ENCODE measurements at places on chromosomes 12 and 14.

DNA sequence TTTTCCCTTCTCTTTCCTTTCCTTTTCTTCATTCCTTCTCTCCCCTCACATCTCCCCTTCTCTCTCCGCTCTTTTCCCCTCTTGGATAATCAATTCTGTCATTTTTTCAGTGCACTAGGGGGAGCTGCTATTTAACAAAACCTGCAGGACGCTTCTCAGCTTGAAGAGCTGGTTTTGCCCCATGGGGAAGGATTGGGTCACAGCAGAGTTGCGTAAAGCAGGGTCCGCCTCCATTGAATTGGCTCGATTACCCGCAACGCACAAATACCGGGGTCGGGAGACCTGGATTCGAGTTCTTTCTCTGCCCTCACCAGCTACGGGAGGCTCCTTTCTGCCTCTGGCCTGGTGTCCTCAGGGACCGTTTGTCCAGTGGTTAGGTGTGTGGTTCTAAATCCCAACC lies 42.1 kb upstream of the CHGA start:
- DNase-seq: peak; percentile 42

DNA sequence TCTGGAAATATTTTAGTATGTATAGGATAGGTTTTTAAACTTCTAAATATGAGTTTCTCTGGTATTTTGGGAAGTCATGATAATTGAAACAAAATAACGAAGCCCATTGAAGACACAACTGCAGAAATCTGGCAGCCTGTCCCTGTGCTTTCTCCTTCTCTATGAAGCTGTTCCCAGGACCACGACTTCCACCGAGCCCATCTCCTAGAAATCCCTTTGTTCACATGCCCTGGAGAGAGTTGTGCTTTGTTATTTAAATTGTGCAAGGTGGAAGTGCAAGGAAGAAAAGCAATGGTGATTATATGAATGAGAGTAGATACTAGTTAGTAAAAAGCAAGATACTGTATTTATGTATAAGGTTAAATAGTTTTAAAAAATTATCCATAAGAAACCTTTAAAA lies 32.2 kb downstream of the STK38L start:
- DNase-seq: no peak

DNA sequence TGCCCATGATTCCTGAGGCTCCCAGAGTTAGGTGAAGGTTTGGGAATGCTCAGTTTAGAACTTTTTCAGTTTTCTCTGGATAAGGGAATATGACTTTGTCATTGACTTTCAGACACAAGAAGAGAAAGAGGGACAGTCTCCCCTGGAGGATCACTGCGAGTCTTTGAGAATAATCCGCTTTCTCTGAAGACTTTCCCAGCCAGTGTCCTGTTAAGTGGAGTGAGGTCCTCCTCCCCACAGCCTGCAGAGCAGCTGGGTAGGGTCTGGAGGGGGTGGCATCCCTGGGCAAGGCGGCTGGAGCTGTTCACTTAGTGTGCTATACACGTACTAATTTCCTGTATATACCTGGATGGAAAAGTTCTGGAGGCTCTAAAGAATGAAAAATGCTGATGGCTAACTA lies 8.5 kb upstream of the RAB35 start:
- no peak for DNase-seq

- peak; percentile 74 for DNase-seq
Observed at GRCh38 chr12:49703647-49704137, 3.5 kb downstream of the FMNL3 start.

DNA sequence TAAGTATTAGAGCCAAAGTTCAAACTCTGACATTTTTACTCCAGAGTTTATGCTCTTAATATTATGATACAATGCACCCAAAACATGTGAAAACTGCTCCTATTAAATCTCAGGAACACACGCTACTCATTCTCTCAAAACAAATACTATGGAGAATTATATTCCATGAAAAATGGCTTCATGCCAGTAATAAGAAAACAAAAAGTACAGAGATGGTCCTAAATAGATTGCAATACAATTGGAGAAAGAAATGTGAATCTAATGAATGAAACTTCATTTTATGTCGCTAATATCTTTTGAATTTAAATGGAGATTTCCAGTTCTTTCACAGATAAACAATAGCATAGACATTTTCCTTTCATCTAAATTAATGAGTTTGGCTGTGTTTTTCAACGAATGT lies 384.3 kb downstream of the ADAMTS20 start:
- no peak for DNase-seq

DNA sequence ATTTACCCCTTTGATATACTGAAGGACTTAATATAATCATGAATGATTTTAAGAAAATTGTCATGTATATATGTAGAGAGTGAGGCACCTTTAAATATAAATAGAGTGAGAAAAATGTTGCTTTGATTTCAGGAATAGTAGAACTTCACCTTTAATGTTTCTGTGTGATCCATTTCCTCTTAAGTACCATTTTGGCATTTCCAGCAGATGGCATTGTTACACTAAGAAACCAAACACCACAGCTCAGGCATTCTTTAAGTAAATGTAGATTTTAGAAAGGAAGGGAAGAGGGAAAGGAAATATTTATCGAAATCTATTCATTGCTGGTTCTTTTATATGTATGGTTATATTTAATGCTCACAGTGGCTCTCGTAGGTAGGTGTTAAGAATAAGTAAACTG lies 556.7 kb upstream of the FBXO33 start:
- no peak for DNase-seq

- DNase-seq: no peak
Observed at GRCh38 chr12:29726321-29726692, 57.4 kb downstream of the TMTC1 start.

- peak; percentile 79 for DNase-seq
Observed at GRCh38 chr12:6335451-6336078, 6.3 kb downstream of the TNFRSF1A start.

DNA sequence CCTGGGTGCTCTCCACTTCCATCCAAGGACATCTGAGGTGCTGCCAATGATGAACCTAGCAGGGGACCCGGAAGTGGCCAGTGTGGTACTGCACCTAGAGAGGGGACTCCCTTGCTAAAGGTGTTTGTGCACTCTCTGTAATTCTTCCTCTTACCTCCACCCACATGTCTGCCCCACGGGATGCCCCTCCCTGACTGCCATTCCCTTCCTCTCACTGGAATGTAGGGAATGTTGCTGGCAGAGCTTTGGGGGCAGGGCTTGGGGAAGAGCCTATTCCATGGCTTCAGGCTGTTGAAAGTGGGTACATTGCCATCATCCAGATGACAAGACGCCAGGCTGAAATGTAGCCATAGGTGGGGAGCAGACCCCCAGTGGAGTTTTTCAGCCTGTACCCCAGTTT lies 153.2 kb downstream of the SMOC1 start:
- DNase-seq: no peak

GRCh38 chr12:14886271-14886670 lies 617 bp upstream of the MGP start:
- DNase-seq: no peak

DNA sequence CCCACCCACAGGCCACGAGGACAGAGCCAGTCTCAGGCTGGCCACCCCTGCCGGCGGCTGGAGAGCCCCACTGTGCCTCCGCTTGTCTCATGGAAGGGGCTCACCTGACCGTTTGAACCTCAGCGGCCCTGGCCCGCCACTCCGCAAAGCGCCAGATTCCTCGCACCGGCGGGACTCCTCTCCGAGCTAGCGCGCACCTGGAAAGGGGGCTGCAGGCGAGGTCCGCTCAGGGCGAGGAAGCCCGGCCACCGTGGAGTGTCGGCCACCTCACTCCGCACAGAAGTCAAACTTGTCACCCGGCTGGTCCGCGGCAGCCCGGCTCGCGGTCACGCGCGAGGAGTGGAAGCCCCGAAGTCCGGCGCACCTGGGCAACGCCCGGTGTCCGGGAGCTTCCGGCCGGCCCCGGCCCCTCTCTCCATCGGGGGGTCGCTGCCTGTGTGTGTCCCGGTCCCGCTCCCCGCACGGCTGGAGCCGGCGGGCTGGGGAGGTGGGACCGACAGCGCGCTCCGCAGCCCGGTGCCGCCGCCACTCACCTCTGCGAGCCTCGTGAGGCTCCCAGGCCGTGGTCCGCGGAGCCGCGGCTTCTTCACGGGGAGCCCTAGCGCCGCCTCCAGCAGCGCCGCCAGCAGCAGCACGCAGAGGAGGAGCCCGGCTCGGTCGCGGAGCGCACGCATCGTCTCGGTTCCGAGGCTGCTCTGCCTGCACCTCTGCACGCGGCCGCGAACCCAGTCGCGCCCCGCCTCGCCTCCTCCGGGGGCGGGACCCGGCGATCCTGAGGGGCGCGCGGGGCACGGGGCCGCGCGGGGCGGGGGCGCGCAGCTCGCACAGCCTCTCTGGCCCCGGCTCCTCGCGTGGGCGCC lies at the start of gene ISM2:
Gene ISM2, minus strand, starts transcription at position 697 of the 860 bp plus-strand sequence. Its CDS starts 23 bp downstream, at position 674.
- DNase-seq: peak; percentile 33

DNA sequence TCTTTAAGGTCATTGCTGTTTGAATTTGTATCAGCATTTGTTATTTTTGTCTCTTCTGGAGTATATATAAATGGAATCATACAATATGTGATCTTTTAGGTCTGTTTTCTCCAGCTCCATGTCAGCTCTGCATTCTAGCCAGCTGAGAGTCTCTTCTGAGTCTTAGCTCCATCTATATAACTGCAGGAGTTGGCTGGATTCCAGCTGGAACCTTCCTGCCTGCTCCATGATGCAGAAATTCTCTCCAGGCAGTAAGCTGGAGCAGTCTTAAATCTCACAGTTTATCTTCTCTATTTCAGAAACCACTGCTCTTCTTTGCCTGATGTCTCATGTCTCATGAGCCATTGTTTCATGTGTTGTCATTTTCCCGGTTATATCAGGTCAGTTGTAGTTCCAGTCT lies 827.6 kb downstream of the NRXN3 start:
- DNase-seq: no peak

- DNase-seq: peak; percentile 90
Observed at GRCh38 chr12:124740691-124741137, 123.0 kb downstream of the SCARB1 start.

GRCh38 chr12:49131894-49132461 lies 783 bp upstream of the TUBA1B start:
- DNase-seq: peak; percentile 15

DNA sequence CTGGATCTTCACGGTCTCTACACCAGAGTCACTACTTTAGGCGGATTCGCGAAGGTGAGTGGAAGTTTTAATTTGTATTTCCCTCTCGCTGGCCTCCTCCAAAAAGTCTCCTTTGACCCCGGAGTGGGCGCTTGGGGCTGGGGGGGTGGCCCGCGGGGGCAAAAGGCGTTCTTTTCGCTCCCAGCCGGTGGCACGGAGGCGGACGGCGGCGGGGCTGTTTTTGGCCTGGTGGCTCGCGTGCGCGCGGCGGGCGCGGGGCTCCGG lies 510 bp downstream of the ARID2 start:
- DNase-seq: peak; percentile 37

DNA sequence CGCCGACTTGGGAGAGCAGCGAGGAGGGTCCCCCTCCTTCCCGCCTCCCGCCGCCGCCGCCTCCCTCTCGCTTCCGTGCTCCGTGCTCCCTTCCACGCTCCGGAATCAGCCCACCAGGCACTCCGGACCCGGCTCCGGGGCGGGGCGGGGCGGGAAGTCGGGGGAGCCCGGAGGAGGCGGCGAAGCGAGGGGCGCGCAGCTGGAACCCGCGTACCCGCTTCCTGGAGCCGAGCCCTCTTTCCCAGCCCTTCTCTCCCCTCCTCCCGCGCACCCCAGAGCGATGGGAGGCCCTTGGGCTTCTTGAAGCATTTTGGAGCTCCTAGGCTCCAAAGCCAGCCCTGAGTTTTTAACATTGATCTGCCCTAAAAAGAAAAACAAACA lies at the start of gene SYNDIG1L:
Gene SYNDIG1L, minus strand, starts transcription at position 9 of the 381 bp plus-strand sequence. CDS start 16,466 bp downstream, outside the sequence.
- DNase-seq: no peak

GRCh38 chr12:118925407-118925806 lies 55.9 kb upstream of the SRRM4 start:
- DNase-seq: peak; percentile 4

- DNase-seq: no peak
Observed at GRCh38 chr14:47722929-47723693, 47.7 kb upstream of the MDGA2 start.

DNA sequence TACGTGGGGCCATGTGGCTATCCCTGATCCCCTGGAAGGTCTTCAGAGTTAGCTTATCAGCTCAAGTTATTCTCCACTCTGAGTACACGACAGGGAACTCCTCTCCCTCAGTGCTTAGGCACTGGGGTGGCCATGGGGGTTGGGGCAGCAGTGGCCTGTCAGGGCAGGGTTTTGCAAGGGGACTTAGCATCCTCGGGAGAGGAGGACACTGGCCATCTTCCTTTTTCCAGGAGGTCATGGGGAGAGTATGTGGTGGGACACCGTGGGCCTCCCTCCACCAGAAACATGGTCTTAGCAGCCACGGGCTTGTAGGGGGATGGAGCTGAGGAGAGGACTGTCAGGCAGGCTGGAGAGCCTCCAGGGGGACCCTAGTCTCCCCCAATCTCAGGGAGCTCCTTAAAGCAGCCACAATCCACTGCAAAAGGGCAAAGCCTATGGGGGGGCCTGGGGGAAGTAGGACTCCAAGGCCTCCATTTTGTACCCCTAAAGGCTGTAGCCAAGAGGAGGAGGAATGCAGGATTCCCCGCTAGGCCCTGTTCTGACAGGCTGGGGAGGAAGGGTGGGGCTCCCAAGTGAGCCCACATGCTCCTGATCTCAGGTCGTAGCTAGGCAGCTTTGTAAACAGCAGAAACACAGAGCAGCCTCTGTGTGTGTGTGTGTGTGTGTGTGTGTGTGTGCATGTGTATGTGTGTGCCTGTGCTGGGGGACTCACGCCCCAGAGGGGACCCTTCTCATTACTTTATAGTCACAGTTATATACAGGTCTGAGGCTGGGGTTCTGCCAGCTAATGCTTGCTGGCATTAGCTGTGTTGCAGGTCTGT lies 36.6 kb downstream of the KRT80 start:
- DNase-seq: no peak

- DNase-seq: no peak
Observed at GRCh38 chr14:35044939-35045797, 904 bp upstream of the FAM177A1 start.

DNA sequence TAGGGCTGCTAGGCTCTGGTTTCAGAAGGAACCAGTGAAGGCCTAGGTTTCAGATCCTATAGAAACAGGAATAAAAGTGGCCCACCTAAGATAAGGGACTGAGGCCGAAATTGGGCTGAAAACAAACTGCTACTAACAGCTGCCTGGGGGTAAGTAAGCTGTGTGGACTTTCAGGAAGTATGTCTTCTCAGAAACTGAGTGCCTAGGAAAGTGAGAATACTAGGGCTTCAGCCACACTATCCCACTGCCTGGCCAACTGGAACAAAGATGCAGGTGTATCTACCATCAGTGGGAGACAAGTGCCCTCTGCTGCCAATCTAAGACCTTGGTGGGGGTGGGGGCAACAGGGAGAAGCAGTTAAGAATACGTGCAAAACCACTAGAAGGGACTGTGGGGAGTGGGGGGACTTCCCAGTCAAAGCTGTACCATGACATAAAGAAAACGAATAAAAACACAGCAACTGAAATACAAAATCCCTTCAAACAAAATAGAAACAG lies 82.5 kb downstream of the MED13L start:
- no peak for DNase-seq

- no peak for DNase-seq
Observed at GRCh38 chr14:68956724-68957123, 22.4 kb downstream of the ACTN1 start.
